ENCODE measurements at places on chromosomes 3 and 15.

DNA sequence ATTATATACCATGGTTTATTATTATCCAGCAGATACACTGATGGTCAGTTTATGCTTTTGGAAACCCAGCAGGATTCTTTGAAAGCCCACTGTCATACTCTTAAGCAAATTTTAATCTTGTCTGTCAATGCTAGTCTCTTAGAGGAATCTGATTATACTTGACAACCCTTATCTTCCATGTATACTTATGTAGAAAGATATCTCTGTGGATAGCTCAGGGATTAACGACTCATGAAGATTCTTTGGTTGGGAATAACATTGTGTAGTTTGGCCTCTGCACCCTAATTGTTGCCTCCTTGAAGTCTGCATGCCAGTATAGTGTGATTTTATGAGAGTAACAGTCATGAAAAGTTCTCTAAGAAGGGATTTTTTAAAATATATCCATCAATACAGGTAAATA, 33.0 kb downstream of the FILIP1L start:
- DNase-seq, result no peak

- no peak for DNase-seq
Measured at GRCh38 chr3:124556636-124557035, 173.6 kb upstream of the UMPS start.

DNA sequence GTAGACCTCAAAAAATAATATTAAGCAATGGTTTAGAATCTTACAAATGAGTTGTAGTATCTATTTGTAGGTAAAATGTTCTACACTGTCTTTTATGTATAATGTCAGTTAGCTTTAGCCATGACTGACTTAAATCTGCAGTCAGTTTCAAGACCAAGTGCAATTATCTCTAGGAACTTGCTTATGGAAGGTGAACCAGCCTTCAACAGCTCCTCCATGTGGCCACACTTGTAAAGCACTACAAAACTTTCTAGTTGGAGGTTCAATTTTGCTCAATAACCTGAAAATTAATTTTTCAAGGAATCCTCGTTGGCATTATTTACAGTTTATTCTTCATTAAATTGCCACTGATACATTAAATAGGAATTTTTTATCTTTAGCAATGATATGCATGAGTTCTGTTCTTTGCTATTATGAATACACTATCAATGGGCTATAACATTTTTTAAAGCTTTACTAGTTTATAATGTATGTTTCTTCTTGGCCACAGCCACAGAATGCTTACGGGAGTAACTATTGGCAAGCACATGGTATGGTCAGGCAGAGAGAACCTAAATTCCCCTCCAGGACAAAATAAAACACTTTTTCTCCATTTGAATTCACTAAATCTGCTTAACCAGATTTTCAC, 315.3 kb upstream of the UBE2E2 start:
- DNase-seq, result no peak

- no peak for DNase-seq
Measured at GRCh38 chr15:73082812-73083211, 30.5 kb downstream of the NEO1 start.

GRCh38 chr3:184050217-184050847, 2.5 kb upstream of the HTR3C start:
- DNase-seq, result no peak

DNA sequence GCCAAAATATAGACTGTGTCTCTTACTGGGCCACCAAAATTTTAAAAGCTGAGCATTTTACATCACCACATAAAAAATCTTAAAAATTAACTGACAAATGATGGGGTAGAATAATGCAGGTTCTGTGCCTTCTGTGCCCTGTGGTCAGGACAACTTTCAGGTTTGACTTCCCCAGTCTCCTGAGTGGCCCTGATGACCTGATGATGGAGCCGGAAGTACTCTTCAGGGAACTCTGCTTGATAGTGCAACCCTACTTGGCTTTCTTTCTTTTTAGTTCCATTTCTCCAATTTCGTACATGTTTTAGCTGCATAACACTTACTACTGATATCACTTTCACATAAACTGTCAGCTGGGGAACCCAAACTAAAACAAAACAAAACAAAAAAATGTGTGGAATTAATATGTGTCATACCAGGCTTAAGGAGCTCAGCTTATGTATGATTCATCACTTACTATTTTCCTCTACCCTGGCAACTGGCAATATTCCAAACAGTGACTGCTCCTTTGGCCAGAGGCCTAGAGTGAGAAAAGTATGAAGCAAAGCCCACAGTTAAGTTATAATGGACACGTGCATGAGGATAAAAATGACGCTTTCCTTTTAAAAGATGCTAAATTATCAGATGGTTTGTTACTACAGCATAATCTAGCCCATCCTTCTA, 194.3 kb downstream of the BCHE start:
- no peak for DNase-seq

DNA sequence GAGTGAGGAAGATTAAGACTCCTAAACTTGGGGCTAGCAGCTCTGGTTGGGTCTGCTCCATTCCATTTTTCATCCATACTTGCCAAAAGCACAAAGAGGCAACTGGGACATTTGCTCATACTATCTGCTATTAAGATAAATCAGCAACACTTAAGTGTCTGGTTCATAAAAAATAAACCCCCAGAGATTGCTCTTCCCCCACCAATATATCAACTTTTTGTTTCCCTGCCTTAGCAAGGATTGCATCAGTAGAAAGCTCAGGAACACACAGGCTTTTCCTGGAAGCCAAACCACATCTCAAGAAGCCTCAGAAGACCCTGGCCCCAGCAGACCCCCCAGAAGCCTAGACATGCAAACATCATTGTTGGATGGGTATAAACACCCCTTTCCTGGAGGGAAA, 232.4 kb upstream of the WNT5A start:
- DNase-seq, result no peak

- no peak for DNase-seq
Measured at GRCh38 chr3:7333125-7333524, 472.2 kb downstream of the GRM7 start.

DNA sequence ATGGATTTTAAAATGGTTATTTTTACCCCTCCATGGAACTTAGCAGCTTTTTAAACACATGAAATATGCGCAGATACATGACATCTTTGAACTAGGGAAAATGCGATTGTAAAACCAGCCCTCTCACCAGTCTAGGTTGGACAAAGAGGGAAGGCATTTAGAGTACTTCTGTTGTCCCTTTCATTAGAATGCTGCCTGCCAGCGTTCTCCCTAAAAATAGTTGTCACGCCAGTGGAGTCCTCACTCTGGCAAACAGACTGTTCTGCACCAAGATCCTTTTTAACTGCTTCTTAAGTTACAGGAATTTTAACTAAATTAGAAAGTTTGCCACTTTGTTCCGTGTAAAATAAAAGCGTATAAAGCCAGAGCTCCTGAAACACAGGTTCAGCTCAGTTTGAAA, 295.3 kb downstream of the VPS13C start:
- no peak for DNase-seq

DNA sequence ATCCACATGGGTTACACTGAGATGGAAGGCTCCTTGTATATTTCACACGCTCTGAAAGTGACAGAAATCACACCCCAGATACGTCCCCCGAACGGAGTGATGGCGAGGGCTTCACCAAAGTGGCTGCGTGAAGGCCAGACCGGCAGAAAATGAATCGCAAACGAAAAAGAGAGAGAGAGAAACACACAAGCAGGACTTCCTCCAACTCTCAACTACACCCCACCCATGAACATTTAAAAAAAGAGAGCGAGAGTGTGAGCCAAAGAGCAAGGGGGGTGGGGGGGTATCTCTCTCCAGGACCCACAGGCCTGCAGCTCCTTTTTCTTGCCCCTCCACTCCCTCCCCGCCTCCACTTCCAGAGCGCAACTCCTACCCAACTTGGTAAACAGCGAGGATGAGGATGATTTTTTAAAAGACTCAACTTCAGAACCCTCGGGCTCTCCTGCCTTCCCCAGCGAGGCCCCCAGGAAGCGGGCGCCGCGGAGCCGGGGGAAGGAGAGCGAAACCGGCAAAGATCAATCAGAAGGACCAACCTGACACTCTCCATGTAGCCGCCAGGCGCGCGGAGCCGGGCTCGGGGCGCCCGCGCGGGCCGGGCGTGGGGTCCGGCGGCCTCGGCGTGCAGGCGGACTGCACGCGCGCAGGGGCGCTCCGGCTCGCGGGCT, 519.1 kb downstream of the FOXP1 start:
- DNase-seq, result peak; percentile 52

DNA sequence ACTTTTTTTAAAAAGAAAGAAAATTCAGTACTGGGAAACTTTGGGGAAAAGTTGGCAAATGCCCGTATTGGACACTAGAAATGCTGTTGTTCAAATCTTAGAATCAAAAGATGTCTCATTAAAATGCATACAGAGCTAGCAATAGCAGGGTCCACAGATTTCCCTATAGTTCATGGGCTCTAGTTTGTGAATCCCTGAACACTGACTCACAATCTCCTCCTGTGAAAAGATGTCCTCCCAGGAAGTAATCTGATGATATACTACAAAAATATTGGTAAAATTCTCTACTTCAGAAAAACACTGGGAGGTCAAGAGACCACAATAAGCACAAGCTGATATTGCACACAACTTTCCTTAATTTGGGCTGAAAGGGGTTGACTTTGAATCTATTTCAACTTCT, 568.4 kb upstream of the ZNF385D start:
- DNase-seq, result no peak

GRCh38 chr3:171227828-171228227, 201.3 kb upstream of the SLC2A2 start:
- DNase-seq, result no peak

- DNase-seq, result no peak
Measured at GRCh38 chr3:186425788-186426730, 64.0 kb upstream of the DGKG start.

DNA sequence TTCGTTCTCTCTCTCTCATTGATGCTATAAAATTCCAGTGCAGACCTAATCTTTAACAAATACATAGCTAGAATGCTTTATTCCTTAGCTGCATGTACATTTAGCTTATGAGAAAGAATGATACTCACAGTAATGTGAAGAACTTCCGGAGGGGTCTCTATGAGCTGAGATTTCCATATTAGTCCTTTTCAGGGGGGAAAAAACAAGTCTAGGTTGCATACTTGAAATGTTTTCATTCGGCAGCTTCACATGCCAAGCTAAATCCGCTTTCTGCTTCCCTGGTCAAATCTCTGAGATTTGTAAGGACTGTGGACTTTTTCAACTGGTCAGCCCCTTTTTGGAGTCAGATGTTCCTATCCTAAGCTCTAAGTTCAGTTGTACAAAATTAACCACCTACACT, 111.5 kb upstream of the COL8A1 start:
- no peak for DNase-seq

DNA sequence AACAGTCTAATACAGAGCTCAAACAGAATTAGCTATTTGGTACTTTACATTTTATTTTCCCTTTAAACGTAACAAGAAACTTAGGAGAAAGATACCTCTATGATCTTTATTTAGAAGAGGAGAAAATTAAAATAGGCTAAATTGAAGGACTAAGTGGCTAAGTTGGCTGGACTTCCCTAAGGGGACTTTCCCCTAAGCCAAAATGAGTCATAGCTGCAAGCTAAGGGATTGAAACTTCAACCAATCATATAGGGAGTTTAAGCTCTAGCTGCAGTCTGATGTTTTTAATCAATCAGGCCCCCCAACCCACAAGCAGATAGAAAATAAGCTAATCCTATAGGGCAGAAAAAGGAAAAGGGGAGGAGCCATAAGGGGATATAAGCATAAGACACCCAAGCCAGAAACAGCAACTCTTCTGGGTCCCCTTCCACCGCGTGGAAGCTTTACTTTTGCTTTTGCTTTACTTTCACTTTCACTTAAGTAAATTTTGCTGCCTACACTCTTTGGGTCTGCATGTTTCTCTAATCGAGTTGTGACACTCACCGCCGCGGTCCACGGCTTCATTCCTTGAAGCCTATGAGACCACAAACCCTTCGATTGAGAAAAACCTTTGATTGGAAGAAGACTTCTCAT, 1108.5 kb upstream of the EPHA6 start:
- DNase-seq, result no peak

GRCh38 chr3:39124876-39125840, 17.7 kb downstream of the TTC21A start:
- no peak for DNase-seq

- no peak for DNase-seq
Measured at GRCh38 chr15:96183867-96184266, 146.6 kb upstream of the NR2F2 start.
